ENCODE measurements at places on chromosomes 3 and 15. TPM values are rescaled to one million over a fixed set of nuclear protein-coding genes. Genes with fewer than 3 reads are reported as not detected.

Gene SH2D7
- total RNA-seq: not detected

Gene CDCP1
- total RNA-seq: 0.41 TPM

Gene MYRIP
- 10.6 TPM for total RNA-seq

Gene PLSCR5
- total RNA-seq: under 0.01 TPM
